Natural killer cell (primary cell): ENCODE measurements at places on chromosomes 5 and 9. TPM values are rescaled to one million over a fixed set of nuclear protein-coding genes. Genes with fewer than 3 reads are reported as not detected.
A peak's percentile ranks its signal among the peaks of the same experiment; 100 is the strongest.

DNA sequence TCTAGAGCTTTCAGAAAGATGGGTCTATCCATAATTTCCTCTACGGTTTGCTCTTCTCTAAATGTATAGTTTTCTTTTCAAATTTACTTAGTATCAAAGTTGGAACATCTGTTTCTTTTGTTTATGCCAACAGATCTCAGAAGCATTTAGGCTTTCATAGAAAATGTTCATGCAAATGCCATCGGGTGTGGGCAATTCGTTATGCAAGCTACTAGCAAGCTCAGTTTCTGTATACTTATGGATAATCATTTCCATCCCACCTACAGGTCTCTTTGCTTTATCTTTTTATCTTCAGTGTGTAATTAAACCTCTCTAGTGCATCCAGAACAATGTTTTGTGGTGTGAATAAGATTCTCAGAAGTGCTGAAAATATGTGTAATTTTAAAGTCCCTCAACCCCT, 59.9 kb downstream of the NUDT12 start:
- no peak for DNase-seq

RASEF gene
- not detected for total RNA-seq

ELAVL2 gene
- total RNA-seq: not detected

GRCh38 chr9:32423371-32423770, 38.9 kb downstream of the ACO1 start:
- no peak for DNase-seq

GRCh38 chr5:1026700-1027621, 18.4 kb downstream of the NKD2 start:
- DNase-seq: no peak

DNA sequence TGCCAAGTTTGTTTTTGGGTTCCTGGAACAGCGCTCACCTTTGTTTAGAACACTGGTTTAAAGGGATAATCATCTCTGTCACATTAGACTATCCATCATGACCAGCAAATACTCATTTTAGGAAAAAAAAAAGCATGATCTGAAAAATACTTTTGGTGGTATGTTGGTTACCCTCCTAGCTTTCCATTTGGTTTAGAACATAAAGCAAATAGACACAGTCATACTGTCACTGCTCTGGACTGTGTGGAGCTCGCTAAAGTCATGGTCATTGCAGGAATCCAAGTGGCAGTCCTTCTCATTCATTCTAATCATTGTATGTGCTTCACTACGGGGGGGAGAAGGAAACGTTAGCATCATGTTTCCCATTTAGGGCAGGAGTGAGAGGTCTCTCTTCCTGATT, 83.5 kb downstream of the PIK3R1 start:
- no peak for DNase-seq

DNA sequence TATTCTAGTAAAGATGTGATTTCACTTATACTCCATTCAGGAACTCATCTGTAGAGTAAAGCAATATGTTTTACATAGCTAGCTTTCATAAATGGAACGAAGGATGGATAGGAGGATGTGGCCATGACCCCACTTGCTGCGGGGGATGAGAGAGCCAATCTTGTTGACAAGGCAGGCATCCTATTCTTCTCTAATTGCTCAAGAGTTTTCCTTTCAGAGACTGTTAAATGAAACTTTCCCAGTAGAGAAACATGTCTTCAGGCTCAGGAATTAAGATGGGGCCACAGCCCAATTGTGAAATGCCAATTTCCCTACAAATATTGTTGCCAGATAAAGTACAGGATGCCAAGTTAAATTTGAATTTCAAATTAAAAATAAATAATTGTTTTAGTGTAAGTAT, 196.2 kb upstream of the TUT7 start:
- DNase-seq: no peak

DNA sequence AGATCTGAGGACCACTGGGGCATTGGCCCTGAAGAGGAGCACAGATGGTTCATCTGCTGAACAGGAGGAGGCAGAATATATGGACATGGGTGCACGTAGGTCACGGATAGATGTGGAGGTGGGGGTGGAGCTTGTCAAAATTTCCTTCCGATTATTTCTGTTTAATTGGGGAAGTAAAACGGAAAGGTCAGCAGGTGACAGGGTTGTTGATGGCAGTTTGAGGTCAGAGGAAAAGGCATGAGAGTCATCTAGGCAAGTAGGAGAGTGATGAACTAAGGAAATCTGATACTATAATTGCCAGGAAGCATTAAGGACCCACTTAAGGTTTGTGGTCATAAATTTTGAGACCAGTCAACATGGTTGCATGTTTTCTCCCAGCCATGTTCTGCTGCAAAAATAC, 8.4 kb upstream of the FAM81B start:
- DNase-seq: no peak

DNA sequence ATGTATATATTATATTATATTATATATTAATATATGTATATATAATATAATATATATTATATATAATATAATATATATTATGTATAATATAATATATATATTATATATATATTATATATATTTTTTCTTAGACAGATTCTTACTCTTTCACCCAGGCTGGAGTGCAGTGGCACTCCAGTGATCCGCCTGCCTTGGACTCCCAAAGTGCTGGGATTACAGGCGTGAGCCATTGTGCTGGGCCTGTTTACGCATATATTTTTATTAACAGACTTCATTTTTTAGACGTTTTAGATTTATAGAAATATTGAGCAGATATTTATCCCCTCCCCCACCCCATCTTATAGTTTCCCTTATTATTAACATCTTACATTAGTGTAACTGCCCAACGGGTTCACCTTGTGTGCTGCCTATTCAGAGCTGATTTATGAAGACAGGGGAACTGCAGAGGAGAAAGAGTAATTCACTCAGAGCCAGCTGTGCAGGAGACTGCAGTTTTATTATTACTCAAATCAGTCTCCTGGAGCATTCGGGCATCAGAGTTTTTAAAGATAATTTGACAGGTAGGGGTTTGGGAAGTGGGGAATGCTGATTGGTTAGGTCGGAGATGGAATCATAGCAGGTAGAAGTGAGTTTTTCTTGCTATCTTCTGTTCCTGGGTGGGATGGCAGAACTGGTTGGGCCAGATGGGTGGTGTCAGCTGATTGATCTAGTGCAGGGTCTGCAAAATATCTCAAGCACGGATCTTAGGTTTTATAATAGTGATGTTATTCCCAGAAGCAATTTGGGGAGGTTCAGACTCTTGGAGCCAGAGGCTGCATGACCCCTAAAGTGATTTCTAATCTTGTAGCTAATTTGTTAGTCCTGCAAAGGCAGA, 93.4 kb downstream of the UNC13B start:
- DNase-seq: no peak

ARL10 gene
- total RNA-seq: 0.75 TPM

GRCh38 chr5:151134228-151134627, 23.4 kb downstream of the ANXA6 start:
- no peak for DNase-seq

DNA sequence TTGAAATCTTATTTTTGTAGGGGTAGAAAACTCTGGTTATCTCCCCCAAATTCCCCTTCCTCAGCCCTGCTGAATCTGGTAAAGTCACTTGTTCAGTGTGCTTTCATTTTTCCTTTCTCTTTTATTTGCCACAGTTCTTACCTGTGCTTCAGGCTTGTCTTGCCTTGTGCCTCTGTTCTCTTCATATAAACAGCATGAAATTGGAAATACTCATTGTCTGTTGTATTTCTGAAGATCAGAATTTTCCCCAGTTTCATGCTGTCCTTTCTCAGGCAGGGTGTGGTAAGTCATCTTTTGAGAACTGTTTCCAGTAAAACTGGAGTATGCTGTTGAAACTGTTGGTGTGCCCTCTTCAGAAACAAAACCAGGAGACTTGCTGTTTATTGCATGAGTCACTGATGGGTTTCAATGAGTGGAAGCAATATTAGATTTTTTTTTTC, 7.0 kb downstream of the PAM start:
- DNase-seq: no peak

KCNIP1 gene
- not detected for total RNA-seq

DNA sequence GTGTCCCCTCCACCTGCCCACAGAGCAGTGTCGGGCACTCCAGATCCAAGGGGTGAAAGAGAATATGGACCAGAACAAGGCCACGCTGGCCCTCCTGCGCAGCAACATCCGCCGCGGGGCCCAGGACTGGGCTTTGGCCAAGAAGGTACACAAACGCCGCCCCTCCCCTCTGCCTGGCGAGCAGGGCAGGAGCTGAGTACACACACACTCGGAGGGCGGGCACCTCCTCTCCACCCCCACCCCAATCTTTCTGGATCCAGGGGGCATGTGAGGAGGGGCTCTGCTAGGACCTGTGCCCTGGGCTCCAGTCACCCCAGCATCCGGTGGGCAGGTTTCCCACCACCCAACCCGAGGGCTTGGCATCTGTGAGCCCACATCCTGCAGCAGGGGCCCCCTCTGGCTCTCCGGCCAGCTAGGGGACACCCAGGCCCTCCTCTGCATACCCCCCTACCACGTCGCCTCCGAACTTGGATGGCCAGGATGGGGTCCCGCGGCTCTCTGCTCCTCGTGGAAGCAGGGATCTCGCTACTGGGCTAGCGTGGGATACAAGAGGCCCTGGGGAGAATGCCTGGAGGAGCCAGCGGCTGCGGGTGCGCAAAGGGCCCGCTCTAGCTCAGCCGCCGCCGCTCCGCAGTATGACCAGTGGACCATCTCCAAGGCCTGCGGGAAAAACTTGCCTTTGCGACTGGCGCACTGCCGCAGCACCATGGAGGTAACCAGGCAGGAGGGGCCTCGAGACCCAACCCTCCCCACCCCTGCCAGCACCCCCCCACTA, 3.1 kb downstream of the CCDC183 start:
- DNase-seq: peak; percentile 9

DNA sequence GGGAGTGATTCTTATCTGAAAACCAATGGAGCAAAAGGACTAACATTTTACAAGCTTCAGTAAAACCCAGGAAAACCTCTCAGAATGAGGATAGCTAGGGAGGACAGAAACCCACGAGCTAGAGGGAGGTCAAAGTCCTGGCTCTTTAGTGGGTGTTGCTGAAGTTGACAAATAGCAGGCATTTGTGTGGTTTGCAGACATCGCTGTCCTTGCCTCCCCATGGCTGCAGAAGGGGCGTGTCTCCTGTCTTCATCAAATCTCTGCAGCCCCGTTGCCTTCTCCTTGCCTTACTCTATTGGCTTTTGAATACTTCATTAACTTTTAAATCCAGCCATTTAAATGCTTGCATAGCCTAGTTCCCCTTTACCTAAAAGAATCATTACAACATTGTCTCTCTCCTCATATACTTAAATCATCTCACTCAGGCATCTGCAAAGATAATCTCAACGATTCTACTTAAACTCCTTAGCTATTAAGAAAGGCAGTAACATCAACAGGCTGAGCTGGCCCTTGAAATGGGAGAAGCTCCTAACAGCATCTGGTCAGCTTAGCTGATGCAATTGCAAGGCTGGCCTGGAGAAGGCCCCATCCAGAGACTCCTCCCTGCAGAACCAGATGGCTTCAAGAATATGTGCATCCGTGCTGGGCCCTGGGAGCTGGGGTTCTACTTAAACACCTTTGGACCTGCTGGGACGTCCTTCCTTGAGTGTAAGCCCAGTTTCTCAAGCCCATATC, 152.8 kb upstream of the TAS2R1 start:
- DNase-seq: no peak

GRCh38 chr9:77951369-77951768, 80.2 kb downstream of the GNAQ start:
- DNase-seq: no peak

SLC34A3 gene
- not detected for total RNA-seq

DNA sequence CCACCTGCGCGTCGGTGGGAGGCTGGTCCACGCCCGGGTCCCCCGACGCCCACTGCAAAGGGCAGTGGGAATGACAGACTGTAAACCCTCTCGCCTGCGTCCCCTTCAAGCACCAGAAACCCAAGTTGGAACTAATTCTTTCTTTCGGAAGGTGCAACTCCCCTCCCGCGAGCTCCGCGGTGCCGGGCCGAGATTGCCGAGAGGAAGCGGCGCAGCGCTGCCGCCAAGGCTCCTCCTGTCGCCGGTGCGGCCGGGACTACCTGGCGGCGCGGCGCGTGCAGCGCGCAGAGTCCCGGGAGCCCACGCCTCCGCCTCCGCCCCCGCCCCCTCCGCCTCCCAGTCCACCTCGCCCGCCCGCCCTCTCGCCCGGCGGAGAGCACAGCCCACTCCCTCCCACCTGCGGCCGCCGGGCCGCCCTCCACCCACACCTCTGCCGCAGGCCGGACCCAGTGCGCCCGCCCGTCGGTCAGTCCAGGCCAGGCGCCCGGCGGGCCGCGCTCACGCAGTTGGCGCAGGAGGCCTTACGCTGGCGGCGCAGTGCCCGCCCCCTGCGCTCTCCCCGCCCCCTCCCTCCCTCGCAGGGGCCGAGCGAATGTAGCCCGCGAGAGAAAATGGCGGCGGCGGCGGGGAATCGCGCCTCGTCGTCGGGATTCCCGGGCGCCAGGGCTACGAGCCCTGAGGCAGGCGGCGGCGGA, at the start of gene MAP3K1:
MAP3K1 (plus strand) TSS at position 587 of the 695 bp plus-strand sequence; CDS start at position 612, 25 bp downstream.
- peak; percentile 82 for DNase-seq

DNA sequence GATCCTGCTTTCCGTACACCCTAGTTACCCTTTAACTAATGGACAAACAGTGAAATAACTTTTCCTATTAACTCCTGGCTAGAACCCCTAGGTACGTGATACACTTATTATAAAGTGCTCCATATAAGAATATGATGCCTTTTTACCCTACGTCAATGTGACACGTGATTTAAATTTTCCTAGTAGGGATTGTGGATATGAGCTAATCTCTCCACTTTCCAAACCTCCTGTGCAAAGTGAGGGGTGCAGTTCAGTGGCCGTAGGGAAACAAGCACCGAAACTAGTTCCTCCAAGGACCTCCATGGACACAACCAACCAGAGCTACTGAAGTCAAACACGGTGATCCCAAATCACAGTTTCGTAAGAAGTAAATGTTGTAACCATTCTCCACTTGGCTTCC, 19.3 kb downstream of the NFIB start:
- no peak for DNase-seq

TSSK1B gene
- not detected for total RNA-seq

DNA sequence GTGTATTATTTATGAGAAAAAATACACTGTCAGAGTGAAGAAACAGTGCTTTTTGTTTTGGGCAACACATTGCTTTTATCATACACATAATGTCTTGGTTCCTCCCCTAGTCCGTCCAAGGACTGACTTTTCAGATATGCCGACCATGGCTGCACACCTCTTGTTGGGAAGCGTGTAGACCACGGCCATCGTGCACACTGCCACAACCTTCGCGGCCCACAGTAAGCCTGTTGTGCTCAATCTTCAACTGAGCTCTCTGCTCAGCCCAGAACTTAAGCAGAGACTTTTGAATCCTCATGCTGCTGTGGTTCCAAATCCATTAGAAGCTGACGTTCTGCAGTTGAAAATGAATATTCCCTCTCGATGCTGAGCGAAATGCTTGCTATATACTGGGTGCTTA, 157.6 kb upstream of the IRX2 start:
- DNase-seq: no peak

DNA sequence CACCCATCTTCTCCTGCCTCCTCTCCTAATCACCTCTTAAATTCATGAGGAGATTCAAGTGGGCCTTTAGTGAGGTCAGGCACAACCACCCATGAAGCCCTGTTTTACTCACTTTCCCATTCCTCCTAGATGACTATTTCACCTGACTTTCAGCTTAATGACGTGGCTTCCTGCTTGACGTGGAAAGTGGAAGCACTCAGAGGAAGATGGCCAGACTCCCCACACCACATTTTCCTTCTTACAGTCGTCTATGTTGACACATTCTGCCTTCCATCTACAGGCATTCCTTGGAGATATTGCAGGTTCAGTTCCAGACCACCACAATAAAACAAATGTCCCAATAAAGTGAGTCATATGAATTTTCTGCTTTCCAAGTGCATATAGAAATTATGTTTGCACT, 146.4 kb upstream of the TAS2R1 start:
- DNase-seq: no peak

PCDHAC1 gene
- not detected for total RNA-seq
